ENCODE measurements at places on chromosomes 6 and 20.

GRCh38 chr6:36765594-36766398 lies 68.2 kb downstream of the RAB44 start:
- DNase-seq: peak; percentile 83
- no peaks in the 10 kb centered on the region for H3K27me3 ChIP-seq

DNA sequence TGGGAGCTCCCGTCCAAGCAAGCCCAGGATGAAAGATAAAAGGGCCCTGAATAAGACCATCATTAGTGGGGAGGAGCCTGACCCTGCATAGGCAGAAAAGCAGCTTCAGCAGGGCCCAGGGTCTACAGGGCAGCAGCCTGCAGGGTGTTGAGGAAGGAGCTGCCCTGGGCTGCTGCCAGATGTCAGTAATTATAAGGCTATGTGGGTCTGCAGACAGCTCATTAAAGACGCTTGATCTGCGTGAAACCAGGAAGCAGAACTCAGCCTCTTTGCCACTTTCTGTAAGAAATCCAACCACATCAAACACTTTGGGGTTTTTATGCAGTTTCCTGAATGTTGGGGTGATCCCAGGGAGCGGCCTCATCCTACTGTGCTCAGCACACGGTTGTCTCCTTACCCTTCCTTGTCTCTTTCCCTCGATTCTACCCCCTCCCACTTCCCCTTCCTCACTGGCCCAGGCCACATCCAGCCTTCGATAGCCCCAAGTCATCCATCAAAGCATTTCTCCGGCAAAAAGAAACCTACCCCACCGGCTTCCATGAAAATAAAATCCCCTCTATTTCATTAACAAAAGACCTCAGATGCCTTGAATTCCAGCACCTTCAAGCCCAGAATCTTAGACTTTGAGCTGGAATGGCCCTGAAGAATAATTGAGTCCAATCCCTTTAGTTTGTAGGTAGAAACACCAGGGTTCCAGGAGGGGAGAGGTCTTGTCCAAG lies 1.0 kb upstream of the TGM6 start:
- DNase-seq: no peak
- no peaks in the 10 kb centered on the region for H3K4me1 ChIP-seq
- H3K36me3 ChIP-seq: no peaks in the 10 kb centered on the region
- H3K27me3 ChIP-seq: no peaks in the 10 kb centered on the region
- no peak overlapping the region for H3K27ac ChIP-seq

DNA sequence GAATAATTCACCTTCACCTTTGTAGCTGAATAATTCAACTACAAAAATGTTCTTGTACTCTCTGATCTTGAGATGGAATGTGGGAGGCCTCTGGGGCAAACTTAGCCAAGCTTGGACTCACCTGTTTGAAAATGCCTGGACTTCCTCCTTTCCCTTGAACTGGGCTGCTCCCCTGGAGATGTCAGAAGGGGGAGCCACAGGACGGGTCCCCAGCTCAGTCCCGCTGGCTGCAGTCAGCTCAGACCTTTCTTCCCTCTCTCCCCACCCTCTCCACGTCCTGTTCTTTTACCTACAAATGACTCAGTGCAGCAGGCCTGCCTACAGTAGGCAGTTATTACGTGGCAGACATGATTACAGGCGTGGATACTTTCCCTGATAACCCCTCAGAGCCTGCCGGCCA lies 131.5 kb upstream of the RALGAPA2 start:
- H3K4me1 ChIP-seq: no peaks in the 10 kb centered on the region
- H3K36me3 ChIP-seq: no peaks in the 10 kb centered on the region
- H3K27me3 ChIP-seq: no peaks in the 10 kb centered on the region
- DNase-seq: no peak
- no peak overlapping the region for H3K4me3 ChIP-seq
- H3K27ac ChIP-seq: no peak overlapping the region

GRCh38 chr6:122129313-122130025 lies 270.0 kb upstream of the HSF2 start:
- DNase-seq: no peak
- H3K4me1 ChIP-seq: no peaks in the 10 kb centered on the region
- no peaks in the 10 kb centered on the region for H3K36me3 ChIP-seq
- H3K4me3 ChIP-seq: no peak overlapping the region
- H3K27ac ChIP-seq: no peak overlapping the region

Data from neuronal stem cell (in vitro differentiated cells).